ENCODE measurements at places on chromosomes 11 and 22.

GRCh38 chr11:44883277-44883676 is 67.4 kb downstream of the TP53I11 start:
- no peak for DNase-seq

DNA sequence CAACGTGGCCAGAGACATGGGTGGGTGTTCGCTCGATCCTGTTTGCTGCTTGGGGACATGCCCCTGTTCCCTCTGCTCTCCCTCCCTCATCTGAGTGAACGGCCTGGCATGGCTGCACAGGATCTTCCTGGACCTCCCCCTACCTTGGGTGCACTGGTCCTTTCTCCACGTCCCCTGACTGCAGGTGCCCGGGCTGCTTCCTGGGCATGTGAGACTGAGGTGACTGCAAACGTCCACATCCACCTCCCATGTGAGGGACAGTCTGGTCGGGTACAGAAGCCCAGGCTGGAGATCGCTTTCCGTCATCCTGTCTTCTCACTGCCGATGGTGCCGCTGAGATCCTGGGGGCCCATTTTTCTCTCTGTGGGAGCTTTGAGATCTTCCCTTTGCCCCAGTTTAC is 11.8 kb downstream of the SULT4A1 start:
- no peak for DNase-seq

DNA sequence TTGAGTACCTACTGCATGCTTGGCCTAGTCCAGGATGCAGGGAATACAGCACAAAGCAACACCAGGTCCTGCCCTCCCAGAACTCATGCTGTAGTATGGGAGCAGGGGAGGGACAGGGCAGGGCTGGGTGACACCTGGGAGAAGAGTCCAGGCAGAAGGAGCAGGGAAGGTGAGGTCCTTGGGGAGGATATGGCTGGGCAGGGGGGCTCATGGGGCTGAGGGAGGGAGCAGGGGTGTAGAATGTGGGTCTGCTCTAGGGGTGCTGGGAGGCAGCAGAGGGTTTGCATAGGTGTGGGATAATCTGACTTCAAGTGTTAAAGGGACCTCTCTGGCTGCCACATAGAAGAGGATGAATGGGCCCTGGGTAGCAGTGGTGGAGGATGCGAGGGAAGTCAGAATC is 4.8 kb downstream of the TOP3B start:
- DNase-seq = no peak

DNA sequence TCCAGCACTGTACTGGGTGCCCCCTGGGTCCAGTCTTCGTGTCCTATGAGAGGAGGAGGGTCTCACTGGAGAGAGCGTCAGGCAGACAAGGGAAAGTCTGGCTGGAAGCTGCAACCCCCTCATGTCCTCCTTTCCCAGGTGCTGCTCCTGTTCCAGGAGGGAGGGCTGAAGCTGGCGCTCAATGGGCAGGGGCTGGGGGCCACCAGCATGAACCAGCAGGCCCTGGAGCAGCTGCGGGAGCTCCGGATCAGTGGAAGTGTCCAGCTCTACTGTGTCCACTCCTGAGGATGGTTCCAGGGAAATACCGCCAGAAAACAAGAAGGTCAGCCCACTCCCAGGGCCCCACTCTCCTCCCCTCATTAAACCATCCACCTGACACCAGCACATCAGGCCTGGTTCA is 10.2 kb downstream of the LGALS12 start:
- no peak for DNase-seq

DNA sequence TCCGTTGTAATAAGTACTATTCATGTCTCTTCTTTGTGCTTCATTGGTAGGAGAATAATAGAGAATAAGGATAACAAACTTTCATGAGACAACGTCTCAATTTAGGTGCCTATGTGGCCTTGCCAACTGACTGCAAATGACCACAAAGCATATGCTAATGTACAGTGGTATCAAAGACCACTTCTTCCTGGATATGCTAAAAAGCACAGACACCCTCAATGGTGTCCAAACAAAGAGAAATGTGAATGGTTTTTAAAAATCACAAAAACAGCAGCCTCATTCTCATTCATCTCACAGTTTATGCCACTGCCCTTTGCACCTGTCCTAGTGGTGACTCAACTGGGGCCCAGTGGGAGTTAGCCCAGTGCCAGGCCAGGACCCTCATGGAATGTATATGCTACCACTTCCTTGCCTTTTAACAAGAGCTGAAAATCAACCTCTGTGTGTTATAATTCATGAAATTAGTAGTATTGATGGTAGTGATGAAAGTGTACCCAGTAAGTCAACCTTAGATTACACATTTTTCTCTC is 65.2 kb upstream of the MTMR2 start:
- DNase-seq = no peak

Measured in iPS DF 6.9 (cell line).